ENCODE measurements at places on chromosomes 3 and 15. TPM values are rescaled to one million over a fixed set of nuclear protein-coding genes. Genes with fewer than 3 reads are reported as not detected.

GRCh38 chr3:72408983-72409779 lies 439.1 kb downstream of the SHQ1 start:
- H3K36me3 ChIP-seq = no peaks in the 10 kb centered on the region
- H3K4me1 ChIP-seq = peaks cover 18% of the 10 kb centered on the region
- H3K27ac ChIP-seq = no peak overlapping the region
- no peak overlapping the region for H3K4me3 ChIP-seq

SNUPN gene
- 28.2 TPM for total RNA-seq

DNA sequence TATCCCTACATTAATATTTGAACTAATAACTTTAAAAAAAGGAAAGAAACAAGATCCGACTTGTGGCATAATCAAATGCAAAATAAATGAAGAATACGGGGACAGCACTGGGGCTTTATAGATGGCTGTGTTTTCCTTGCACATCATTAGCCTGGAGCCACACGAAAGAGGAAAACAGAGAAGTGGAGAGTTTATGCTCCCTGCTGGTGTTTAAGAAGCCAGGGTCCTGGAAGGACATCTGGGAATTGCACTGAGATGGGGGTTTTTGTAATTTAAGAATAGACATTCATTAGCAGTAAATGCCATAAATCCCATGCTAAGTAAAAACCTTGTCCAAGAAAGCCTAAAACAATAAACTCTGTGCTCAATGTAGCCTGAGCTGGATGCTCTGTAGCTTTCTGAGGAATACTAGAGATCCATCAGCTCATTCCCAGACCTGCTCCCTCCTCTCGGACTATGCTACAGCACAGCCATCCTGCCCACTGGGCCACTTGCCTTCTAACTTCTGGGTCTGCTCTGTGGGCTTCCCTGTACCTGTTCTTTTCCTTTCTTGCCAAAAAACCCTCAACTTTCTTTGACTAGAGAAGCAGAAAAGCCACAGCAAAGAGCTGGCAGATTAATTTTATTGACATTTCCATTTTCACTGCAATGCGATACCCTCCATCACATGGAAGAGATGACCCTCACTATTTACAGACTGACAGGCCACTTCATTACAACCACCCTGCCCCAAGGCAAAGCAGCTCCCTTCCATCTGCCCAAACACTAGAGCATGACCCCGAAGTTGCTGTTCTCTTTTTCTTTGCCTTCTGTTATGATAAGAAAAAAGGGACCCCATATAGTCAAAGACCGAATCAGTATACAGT lies 62.3 kb downstream of the MEIS2 start:
- no peak overlapping the region for H3K4me3 ChIP-seq
- no peaks in the 10 kb centered on the region for H3K27me3 ChIP-seq
- no peaks in the 10 kb centered on the region for H3K36me3 ChIP-seq
- DNase-seq = no peak
- H3K4me1 ChIP-seq = peaks cover 6% of the 10 kb centered on the region

DNA sequence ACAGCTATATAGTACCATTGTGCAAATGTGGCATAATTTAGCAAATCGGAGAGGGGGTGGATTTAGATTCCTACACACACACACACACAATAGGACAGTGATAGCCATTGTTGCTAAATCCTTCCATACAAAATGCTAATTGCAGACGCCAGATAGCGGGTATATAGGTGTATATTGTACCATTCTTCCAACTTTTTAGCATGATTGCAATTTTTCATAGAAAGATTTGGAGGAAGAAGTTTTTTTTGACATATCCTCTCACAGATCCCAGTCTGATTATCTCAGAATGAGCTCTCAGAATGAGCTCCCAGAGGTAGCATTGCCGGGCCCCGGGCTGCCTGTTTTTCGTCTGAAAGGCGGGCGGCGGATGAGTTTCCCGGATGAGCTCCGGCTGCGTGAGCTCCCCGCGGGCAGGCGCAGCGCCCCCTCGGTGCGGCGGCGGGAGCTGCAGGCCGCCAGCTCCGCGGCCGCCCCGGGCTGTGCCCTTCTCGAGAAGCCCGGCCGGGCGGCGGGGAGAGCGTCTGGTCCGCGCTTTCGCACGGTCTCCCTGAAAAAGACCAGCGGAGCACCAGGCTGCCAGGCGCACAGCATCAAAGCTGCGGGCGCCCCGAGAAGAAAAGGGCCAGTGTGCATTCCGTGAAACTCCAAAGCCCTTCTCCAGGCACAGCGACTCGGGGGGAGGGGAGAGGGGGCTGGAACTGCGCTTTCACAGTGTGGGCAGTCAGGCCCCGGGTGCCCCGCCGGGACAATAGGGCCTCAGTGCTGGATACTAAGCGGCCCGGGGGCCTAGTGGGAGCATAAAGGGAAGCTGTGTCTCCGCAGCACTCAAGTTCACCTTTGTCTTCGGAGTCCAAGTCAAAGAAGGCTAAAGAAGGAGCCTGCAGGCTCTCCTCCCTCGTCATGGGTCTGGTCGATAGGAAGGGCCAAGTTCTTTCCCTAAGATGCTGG lies 12.0 kb upstream of the SHC4 start:
- H3K27me3 ChIP-seq = no peaks in the 10 kb centered on the region
- H3K36me3 ChIP-seq = no peaks in the 10 kb centered on the region
- no peak overlapping the region for H3K27ac ChIP-seq
- peak; percentile 90 for DNase-seq

DNA sequence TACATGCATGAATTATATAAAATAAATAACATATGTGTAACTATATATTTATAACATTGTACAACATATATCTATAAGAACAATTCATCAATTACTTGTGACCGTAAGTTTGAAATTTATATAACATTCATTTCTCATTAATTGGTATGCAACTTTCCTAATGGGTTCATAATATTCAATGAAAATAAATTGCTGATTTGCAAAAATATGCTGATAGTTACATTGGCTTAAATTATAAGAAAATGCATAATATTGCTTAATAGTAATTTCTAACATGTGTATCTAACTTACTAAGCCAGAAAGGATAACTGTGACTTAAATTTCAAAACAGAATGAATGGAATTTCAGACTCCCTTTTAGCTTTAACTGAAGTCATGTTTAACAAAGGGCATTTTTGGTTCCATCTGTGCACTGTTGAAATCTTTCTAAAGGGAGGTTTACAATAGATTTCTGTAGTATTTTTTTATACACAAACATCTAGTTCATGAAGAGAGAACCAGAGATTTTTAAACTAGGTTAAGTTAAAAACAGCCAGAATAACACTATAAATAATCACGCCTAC lies 310.9 kb downstream of the TBC1D5 start:
- H3K27ac ChIP-seq = no peak overlapping the region
- H3K27me3 ChIP-seq = no peaks in the 10 kb centered on the region
- DNase-seq = no peak

DNA sequence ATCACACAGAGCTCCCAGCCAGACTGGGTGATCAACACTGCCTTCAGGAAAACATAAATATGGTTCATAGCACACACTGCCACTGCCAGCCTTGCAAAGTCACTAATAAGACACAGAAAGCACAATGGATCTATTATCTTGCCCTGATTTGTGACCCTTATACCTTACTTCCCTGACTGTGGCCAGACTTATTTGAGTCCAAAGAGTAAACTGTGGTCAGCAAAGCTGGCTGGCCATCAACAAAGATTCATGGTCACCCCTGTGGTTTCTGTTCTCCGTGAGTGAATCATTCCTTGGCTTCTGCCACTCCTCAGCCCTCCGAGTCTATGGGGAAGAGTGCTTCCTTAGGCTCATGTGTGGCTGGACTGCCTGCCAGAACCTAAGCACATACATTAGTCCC lies 437.7 kb downstream of the RAP2B start:
- H3K27ac ChIP-seq = no peak overlapping the region
- DNase-seq = no peak

GRCh38 chr15:75727851-75728715 lies 15.4 kb upstream of the CSPG4 start:
- H3K27ac ChIP-seq = no peak overlapping the region
- DNase-seq = no peak
- peaks cover 2% of the 10 kb centered on the region for H3K4me1 ChIP-seq
- H3K27me3 ChIP-seq = no peaks in the 10 kb centered on the region

LYZL4 gene
- total RNA-seq = not detected

- H3K27me3 ChIP-seq = no peaks in the 10 kb centered on the region
- DNase-seq = no peak
- peaks cover 2% of the 10 kb centered on the region for H3K4me1 ChIP-seq
- H3K4me3 ChIP-seq = no peak overlapping the region
- peaks cover 26% of the 10 kb centered on the region for H3K36me3 ChIP-seq
Measured at GRCh38 chr15:82531496-82532382, 8.5 kb downstream of the RPS17 start.

ATP8B4 gene
- total RNA-seq = 0.24 TPM

DNA sequence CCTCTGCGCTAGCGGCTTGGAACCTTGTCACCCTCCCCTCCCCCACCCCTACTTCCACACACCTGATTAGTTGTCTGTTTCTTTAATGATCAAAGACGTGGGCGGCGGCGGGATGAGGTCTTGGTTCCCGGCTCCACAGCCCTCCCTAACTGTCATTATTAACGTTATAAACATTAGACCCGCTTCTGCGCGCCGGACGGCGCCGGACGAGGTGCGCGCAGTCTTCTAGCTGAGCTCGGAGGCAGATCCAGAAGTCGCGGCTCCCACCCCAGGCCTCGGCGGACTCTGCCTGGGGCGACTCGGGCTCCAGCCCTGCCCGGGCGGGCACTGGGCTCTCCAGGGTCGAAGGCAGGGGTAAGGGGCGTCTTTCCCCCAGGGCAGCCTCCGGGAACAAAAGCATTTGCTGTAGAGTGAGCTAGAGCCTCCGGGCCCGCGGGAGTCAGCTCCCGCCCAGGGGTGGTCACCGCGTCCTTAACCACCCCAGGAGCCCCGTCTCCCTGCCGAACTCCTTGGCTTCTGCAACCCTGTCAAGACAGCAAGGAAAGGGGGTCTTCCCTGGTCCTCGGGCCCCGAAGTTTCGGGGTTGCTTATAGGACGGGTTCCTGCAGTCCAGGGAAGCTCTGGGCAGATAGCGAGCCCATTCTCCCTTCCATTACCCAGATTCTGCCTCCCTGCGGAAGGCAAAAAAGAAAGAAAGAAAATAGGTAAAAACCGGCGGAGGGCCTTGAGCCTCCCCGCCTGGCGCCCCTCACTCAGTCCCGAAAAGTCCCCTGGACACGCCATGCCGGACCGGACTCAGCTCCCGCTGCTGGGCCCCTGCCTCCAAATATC lies 2.2 kb upstream of the ISLR2 start:
- H3K4me3 ChIP-seq = peak overlapping the region; percentile 57
- peaks cover 56% of the 10 kb centered on the region for H3K4me1 ChIP-seq
- H3K27ac ChIP-seq = no peak overlapping the region
- no peaks in the 10 kb centered on the region for H3K36me3 ChIP-seq
- peaks cover 71% of the 10 kb centered on the region for H3K27me3 ChIP-seq
- no peak for DNase-seq

DNA sequence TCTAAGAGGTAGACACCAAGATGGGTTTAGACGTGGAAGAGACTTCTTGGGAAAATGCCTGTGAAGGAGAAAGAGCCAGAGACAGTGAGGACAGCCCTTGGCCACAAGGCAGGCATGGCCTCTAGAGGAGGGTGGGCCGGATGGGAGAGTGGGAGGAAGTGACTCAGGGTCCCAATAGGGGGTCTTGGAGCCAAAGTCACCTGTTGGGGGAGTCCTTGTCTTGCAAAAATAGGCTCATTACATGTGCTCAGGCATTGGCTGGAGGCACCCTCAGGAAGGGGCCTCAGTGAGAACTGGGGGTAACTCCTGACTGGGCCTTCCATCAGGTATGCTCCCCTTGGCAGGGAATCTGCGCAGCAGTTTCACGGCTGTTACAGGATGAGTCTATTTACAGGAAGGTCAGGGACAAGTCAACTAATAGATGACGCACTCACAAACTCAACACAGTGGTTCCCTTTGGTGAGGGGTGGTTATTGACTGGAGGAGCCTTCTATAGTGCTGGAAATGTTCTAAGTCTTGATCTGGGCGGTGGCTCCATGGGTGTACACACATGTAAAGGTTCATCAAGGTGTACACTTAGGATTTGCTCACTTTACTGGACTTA lies 259.6 kb downstream of the XXYLT1 start:
- H3K4me3 ChIP-seq = no peak overlapping the region
- H3K4me1 ChIP-seq = peaks cover 3% of the 10 kb centered on the region
- no peaks in the 10 kb centered on the region for H3K27me3 ChIP-seq
- H3K27ac ChIP-seq = no peak overlapping the region
- no peaks in the 10 kb centered on the region for H3K36me3 ChIP-seq

SGO1 gene
- 36.4 TPM for total RNA-seq

DNA sequence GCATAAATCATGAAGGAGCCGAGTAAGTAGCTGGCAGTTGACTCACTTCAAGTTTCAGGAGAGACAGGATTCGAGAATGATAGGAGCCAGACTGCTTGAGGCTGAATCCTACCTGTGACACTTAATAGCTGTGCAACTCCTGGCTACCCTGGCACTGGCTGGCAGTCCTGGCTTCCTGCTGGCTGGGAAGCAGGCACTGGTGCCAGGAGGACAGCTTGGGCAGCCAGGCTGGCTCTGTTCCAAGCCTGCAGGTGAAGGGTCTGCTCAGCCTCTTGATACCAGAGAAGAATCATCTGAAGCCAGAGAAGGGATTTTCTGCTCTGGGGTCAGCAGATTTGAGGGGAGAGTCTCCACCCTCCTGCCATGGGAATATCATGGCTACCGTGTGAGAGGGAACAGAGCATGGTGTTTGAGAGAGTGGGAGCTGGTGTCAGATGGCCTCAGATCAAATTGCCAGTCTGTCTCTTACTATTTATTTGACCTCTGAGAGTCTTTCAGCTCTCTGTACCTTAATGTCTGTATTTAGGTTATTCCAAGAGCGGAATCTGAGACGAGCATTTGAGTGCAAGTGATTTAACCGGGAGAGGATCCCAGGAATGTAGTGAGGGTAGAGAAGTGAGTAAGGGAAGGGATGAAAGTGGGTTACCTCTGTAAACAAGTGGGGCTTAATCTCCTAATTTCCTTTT lies 4.4 kb upstream of the XIRP1 start:
- H3K27ac ChIP-seq = no peak overlapping the region
- no peaks in the 10 kb centered on the region for H3K4me1 ChIP-seq
- DNase-seq = no peak
- H3K4me3 ChIP-seq = no peak overlapping the region
- no peaks in the 10 kb centered on the region for H3K27me3 ChIP-seq

MINAR1 gene
- 0.67 TPM for total RNA-seq
